ENCODE measurements at places on chromosomes 7 and 10. TPM values are rescaled to one million over a fixed set of nuclear protein-coding genes. Genes with fewer than 3 reads are reported as not detected.

Gene ATP6V0A4
- total RNA-seq = not detected

Gene AQP1
- not detected for total RNA-seq

Gene TLX1
- not detected for total RNA-seq

Gene PNLIP
- not detected for total RNA-seq

- DNase-seq = no peak
Measured at GRCh38 chr7:99893280-99893679, 16.4 kb upstream of the OR2AE1 start.

Gene SYT15
- total RNA-seq = not detected

DNA sequence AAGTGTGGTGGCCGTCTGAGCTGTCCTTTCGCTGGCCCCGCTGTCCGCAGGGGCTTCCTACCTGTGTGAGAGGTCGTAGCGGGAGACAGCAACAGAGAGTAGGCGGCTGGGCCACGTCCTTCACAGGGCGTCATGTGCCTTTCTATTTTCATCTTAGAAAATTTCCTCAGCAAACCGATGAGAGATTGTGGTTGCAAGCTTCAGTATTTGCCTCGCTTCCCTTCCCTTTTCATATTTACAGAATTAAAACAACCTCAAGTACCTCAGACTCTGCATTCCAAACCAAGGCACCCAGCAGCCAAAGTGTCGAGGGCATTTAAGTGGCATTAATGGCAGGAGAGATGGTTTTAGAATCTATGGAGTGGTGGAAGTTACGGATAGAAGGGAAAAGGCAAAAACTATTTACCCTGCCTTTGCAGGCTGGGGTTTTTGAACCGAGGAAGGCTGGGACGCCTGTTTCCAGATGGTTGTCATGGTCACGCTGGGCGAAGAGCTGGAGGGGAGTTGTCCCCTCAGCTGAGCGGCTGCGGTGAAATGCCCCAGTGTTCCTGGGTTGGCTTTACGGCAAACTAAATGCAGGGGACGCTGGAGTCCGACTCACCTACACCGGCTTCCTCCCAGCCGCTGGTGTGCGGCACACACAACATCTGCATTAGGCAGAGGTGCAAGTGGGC is 41.9 kb downstream of the WIPI2 start:
- no peak for DNase-seq

DNA sequence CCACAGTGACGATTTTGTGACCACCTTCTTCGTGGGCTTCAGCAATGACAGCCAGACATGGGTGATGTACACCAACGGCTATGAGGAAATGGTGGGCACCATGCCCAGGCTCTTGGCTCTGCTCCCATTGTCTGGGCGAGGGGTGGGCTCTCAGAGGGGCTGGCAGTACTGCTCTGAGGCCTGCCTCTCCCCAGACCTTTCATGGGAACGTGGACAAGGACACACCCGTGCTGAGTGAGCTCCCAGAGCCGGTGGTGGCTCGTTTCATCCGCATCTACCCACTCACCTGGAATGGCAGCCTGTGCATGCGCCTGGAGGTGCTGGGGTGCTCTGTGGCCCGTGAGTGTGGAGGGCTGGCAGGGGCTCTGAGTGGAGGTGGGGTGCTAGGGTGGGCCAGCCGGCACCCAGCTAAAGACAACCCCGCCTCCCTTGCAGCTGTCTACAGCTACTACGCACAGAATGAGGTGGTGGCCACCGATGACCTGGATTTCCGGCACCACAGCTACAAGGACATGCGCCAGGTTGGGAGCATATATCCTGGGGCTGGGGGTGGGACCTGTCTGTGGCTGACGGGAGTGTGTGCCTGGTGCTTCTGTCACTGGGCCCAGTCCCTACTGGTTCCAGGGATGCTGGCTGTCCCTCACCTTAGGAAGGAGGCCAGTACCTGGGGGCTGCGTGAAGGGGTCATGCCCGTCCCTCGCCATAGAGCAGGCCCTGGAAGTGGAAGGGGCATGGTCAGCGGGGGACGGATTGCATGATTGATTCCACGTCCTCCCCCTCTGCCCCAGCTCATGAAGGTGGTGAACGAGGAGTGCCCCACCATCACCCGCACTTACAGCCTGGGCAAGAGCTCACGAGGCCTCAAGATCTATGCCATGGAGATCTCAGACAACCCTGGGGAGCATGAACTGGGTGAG is 6.8 kb downstream of the AEBP1 start:
- DNase-seq = no peak

GRCh38 chr7:20153999-20154398 is 63.2 kb downstream of the MACC1 start:
- DNase-seq = peak; percentile 7

GRCh38 chr7:114854369-114854768 is 67.5 kb upstream of the MDFIC start:
- DNase-seq = no peak

Gene CPN1
- total RNA-seq = not detected

Gene FGFBP3
- total RNA-seq = not detected

GRCh38 chr7:115533785-115534184 is 496.8 kb downstream of the TFEC start:
- no peak for DNase-seq

DNA sequence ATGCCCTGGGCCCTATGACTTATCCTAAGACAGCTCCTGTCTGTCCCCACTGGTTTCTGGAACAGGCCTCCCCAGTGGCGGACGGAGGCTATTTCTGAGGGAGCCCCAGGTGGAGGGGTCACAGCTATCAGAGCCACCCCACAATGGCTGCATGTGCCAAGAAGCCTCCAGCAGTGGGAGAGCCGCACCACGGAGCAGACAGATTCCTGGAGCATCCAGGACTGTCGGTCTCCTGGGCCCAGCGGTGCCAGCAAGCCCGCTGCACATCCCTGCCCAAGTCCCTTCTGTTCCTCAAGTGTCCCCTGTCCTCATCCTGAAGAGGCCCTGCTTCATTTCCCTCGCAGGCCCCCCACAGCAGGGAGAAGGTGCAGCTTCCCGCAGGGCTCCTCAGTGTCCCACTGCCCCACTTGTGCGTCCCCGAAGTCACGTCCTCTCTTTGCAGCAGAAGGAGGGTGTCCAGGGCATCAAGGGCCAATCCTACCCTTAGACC is 193.0 kb upstream of the SHH start:
- DNase-seq = no peak

Gene SRGN
- 10.2 TPM for total RNA-seq

- DNase-seq = no peak
Measured at GRCh38 chr7:151181011-151181431, 6.0 kb downstream of the ASB10 start.

DNA sequence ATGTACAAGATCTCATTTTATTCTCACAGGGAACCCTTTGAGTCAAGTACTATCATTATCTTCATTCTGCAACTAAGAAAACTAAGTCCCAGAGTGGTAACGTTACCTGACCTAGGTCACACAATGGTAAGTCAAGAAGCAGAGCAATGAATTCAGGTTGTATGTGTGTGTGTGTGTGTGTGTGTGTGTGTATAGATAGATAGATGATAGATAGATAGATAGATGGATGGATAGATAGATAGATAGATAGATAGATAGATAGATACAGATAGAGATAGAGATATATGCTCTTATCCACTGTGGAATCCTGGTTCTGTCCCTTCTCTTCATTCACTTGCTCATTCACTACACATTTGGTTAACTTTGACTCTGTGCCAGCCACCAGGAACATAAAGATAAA is 29.8 kb downstream of the ASAH2 start:
- no peak for DNase-seq

- DNase-seq = no peak
Measured at GRCh38 chr7:145169908-145170307, 334.1 kb upstream of the TPK1 start.

GRCh38 chr7:39971924-39972323 is 21.9 kb downstream of the CDK13 start:
- no peak for DNase-seq

- DNase-seq = no peak
Measured at GRCh38 chr10:45607276-45607675, 65.3 kb downstream of the ZFAND4 start.

DNA sequence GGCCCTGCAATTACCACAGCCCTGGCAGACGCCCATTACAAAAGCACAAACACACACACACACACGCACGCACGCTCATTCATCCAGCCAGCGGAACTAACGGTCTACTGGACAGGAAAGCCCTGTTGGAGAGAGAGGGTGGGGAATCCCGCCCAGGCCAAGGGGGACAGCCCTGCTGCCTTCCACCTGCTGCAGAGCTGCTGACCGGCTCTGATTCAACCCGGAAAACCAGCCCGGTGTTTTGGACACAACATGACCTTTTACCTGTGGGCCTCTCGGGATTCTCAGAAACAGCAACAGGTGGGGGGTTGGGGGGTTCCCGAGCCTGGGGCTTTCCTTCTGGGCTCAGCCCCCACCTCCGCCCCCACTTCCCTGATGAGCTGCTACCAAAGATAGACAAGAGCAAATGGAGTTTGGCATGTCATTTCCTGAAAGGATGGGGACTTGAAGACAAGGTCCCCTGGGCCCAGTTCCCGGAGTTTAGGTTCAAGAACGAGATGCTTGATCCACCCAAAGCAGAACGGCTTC is 18.5 kb upstream of the SERPINE1 start:
- no peak for DNase-seq

Gene ZCCHC24
- total RNA-seq = 17.8 TPM

- no peak for DNase-seq
Measured at GRCh38 chr7:73487486-73487885, 34.6 kb downstream of the BAZ1B start.

GRCh38 chr10:86362129-86362527 is 4.5 kb downstream of the GRID1 start:
- no peak for DNase-seq

Gene CREB5
- total RNA-seq = 18.5 TPM

DNA sequence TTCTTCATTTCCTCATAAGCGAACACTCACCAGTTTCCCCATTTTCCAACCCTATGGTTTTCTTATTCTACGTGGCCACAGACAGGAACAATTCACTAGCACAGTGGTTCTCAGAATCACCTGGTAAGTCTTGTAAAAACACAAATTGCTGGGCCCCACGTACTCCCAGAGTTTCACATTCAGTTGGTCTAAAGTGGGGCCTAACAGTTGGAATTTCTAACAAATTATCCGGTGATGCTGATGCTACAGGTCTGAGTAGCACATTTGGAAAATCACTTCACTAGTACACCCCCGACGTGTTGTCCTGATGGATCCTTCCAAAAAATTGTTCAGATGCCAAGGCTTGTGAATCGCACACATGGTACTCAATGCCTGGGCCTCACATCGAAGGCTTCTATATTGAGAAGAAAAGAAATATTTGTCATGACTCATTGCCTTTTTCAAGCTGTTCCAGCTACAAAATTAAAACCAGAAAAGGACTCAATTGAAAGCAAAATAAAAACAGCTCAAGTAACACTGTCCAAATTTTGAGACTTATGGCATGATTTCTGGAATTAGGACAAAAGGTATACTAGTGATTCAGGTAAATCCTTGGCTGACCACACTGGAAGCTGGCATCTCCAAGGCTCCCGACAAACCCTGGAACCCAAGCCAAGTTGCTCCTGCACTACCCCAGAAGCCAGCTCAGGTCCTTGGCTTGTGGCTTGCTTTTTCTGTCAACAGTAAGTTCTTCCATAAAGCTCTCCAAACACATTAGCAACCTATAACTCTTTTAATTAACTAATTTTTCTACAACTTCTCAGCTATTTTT is 12.9 kb upstream of the VIM start:
- DNase-seq = peak; percentile 74

- no peak for DNase-seq
Measured at GRCh38 chr7:95503271-95504131, 17.8 kb downstream of the ASB4 start.

DNA sequence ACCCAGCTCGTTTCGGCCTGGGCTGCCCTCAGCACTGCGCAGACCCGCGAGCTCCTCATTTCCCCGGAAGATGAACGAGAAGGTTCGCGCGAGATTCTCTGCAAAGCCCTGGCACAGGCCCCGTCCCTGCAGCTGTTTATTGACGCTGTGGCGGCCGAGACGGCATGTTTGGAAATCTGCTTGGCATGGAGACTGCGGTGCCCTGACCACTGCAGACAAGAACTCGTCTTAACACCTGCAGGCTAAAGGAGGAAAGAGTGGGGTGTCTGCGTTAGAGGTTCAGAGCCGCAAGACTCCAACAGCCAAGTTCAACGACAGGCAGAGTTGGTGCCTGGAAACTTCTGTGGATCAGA is 125.6 kb downstream of the DNAJB6 start:
- peak; percentile 17 for DNase-seq

DNA sequence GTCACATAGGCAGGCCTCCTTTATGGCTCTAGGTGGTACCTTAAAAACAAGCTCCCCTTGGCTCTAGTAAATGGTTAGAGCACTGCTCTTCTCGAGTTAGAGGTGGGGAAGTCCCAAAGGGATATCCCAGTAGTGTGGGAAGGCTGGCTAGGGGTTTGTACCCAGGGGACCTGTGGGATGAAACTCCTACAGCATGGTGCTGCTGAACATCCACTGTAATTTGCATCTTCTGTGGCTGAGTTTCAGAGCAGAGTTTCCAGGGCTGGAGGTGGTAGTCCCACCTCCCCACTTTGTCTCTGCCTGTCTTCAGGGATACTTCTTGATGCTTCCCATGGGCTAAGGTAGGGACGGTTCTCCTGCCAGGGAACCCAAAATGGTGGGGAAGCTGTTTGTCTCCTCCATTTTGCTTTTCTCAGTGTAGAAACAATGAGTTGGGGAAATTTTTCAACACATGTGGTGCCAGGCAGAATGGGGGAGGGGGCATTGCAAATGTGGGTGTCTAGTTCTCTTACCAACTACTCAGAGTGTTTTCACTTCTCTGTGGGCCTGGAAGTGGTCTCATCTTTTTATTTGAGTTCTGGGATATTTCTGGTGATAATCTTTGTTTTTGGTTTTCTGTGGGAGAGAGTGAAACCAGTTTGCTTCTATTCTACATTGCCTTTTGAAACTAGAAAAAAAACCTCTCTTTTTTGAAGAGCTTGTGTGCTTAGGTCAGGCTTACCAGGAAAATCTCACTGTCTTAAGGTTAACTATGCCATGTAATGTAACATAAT is 36.3 kb downstream of the SCART1 start:
- DNase-seq = no peak

Gene DYDC2
- not detected for total RNA-seq

GRCh38 chr10:56880606-56881005 is 519.5 kb upstream of the ZWINT start:
- DNase-seq = no peak

Gene PITRM1
- total RNA-seq = 85.3 TPM

- DNase-seq = no peak
Measured at GRCh38 chr7:18345641-18346234, 149.8 kb upstream of the HDAC9 start.

- DNase-seq = no peak
Measured at GRCh38 chr7:29955799-29956486, 33.7 kb downstream of the SCRN1 start.

Gene ANAPC16
- total RNA-seq = 61.1 TPM

Gene NEUROG3
- total RNA-seq = not detected
